Panc1 (cell line): ENCODE measurements at places on chromosomes 3 and 15. TPM values are rescaled to one million over a fixed set of nuclear protein-coding genes. Genes with fewer than 3 reads are reported as not detected.

Gene LSMEM2
- not detected for total RNA-seq

Gene DENND6A
- 18.1 TPM for total RNA-seq

DNA sequence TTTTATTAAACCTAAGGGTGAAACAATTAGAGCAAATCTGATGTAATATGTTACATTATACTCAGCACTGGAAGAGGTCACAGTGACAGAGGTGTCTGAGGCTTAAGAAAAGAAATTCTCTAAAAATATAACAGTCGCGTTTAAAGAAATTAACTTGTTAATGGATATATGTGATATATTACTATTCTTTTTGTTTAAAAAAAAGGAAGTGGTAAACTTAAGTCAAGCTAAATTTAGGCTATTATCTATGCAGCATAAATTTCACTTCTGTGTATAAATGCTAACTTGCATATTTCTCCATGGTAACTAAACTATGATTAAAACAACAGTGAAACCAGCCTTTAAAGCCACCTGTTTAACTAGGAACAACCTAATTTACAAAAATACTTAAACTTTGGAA, 191.3 kb downstream of the FOXP1 start:
- DNase-seq: no peak

Gene IQSEC1
- 28.4 TPM for total RNA-seq

DNA sequence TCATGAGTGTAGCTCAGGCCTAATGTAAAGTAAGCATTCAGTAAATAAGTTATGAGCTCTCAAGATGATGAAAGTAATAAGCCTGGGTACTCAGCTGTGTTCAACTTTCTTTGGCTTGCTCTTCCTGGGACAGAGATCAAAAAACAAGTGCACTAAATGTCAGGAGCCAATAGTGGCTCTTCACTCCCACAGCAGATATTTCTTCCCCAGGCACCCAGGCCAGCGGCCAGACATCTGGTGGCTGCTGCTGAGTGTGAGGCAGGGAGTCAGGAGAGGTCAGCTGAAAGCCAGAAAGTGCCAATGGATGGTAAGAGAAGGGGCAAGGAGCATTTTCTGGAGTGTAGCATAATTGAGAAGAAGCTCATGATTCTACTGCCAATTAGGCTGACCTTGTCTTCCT, 18.2 kb upstream of the ITGA11 start:
- DNase-seq: no peak

Gene SLC22A13
- 0.33 TPM for total RNA-seq

Gene DISP2
- total RNA-seq: 10.0 TPM

- DNase-seq: no peak
Observed at GRCh38 chr3:94524102-94524919, 461.4 kb downstream of the NSUN3 start.

- DNase-seq: no peak
Observed at GRCh38 chr15:46732060-46732459, 985.2 kb upstream of the SEMA6D start.

- DNase-seq: no peak
Observed at GRCh38 chr3:128188956-128189355, 35.7 kb downstream of the EEFSEC start.

Gene PLA2G4E
- not detected for total RNA-seq

Gene ZNF770
- total RNA-seq: 43.0 TPM

DNA sequence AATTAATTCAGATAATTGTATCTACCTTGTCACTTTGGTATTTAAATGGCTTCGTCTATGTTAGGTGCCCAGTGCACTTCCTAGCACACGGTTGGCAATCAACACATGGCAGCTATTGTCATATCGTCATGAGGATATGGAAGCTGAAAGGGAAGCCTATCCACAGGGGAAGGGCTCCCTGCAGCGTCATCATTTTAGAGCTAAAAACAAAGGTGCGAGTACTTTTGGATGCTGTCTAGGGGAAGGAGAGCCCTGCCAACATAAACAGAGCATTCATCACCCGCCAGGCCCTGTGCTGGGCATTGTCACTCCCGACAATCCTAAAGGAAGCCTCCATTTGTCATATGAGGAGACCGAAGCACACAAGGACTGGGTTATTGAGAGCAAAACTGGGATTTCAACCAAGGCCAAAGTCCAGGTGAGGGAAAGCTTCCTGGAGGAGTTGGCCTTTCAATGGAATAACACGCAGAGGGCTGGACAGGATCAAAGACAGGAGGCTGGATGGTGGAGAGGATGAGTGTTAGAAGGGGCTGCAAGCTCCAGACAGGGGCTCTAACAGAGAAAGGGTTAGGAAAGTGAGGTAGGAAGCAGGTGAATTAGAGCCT, 8.0 kb upstream of the PARL start:
- DNase-seq: no peak

- DNase-seq: no peak
Observed at GRCh38 chr3:171172070-171172469, 145.6 kb upstream of the SLC2A2 start.

Gene TM4SF1
- total RNA-seq: 1,063 TPM

DNA sequence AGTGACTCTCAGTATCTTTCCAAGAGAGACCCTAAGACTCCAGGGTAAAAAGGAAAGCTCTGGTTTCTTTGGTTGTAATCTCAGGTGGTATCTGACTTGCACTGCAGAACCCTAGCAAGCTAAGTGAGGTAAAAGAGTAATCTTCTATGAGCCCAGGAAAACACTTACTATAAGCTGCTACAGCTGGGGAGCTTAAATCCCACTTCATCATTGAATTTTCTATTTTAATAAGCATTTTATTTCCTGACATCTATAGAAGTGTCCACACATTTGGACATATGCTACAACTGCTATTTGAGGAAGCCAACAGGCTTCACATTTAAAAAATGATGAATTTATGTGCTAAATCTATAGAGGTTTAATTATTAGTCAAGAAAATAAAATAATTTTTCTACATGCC, 73.1 kb upstream of the GUCA1C start:
- no peak for DNase-seq

DNA sequence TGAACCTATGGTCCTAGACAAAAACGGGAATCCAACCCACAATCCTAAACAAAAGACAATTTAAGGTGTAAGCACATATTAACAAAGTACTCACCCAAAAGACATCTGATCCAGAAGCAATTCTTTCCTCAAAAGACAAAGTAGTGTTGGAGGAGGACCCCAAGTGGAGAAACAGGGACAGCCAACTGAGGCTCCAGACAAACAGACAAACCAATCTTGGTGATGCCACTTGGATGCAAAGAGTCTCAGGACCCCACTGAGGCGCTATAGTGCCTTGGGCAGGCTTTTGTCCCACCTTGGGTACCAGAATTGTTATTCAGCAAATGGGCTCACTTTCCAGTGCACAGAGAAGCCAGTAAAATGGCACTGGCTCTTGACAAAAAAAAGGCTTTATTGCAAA, 613.8 kb downstream of the DIPK2A start:
- DNase-seq: no peak

DNA sequence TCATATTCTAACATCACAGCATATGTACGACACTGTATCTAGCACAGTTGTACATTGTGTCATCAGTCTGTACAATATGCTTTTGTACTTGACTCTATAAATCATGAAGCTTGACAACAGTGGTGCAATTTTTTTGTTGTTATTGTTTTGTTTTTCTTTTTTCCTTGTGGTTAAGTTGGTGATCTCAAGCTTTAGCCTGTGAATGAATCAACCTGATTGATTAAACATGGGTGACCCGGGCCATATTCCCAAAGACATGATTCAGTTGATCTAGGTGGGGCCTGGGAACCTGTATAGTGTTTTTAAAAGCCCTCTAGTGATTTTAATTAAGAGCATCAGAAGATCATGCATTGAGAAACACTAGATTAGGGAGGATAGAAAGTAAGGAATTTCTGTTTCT, 101.8 kb upstream of the AADACL2 start:
- no peak for DNase-seq

Gene HDC
- not detected for total RNA-seq

- no peak for DNase-seq
Observed at GRCh38 chr3:169195672-169196071, 467.8 kb downstream of the MECOM start.

Gene BFSP2
- 0.67 TPM for total RNA-seq

DNA sequence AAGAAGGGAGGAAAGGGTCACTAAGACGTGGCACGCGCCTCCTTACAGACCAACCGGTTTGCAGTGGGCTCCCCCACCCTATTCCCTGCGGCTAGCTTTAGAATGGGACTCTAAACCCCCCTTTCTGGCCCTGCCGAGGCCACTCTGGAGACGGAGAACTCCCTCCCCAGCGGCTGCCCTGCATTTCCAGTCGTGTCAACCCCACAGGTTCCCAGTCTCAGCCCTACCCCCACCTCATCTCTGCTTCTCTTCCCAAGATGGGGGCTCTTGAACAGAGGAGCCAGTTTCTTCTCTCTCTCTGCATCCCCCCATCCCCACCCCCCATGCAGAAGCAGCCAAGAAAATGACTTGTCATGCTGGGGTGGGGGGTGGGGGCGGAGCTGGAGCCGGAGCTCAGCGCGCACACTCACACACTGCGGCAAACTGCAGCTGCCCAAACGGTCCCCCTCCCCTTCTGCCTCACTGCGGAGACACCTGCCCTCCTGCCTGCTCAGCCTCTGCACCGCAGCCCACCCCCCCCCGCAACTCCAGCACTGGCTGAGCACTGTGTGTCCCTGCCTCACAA, 871 bp downstream of the MAP1A start:
- no peak for DNase-seq

Gene MFSD1
- 50.7 TPM for total RNA-seq

- no peak for DNase-seq
Observed at GRCh38 chr3:136802481-136802996, 16.4 kb upstream of the SLC35G2 start.

DNA sequence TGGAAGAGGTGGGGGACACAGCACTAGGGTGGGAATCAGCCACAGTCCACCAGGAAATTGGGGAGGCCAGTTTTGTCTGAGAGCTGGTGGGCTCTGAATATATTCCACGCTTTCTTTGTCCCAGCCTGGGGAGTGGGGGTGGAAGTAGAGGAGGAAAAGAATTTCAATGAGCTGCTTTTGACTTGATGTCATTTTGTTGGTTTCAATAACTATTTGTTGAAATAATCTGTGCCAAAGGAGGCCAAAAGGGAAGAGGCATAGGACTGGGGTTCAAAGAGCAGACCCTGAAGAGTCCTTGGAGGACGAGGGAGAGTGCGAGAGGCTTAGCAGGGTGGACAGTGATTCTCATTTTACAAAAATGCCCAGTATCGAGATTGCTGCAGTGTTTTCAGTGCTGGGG, 262.3 kb downstream of the SHQ1 start:
- no peak for DNase-seq

DNA sequence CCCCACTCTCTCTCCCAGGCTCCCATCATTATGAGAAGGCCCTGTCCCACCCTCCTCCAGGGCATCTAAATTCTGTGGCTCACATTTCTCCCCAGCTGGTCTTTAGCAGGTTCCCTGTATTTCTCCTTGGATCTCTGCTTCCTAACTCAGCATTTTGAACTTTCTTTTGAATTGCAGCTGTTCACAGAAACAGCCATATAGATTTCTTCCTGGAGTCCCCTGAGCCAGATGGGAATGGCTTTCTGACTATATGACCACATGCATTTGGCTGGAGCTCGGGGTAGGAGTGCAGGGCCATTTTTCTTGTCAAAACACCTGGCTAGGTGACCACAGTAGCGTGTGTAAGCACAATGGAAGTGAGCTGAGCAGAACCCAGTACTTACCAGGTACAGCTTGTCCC, 22.0 kb downstream of the RBP2 start:
- no peak for DNase-seq

- no peak for DNase-seq
Observed at GRCh38 chr3:127354761-127355160, 66.9 kb upstream of the PRR20G start.

DNA sequence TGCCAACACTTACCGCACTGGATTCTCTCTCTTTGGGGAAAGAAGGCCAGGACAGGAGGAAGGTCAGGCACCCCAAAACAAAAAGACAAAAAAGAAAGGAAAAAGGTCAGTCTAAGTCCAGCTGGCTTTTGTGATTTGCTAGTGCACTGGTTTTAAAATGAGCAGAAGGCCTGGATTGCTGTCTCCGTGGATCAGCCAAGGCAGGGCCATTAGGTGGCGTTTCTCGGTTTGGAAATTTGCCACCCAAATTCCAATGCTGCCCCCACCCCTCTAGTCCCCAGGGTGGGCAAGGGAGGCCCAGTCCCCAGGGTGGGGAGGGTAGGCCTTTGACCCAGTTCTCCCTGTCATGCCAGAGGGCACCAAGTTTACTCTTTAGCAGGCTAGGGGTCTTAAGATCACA, 33.3 kb downstream of the TLE3 start:
- DNase-seq: no peak

DNA sequence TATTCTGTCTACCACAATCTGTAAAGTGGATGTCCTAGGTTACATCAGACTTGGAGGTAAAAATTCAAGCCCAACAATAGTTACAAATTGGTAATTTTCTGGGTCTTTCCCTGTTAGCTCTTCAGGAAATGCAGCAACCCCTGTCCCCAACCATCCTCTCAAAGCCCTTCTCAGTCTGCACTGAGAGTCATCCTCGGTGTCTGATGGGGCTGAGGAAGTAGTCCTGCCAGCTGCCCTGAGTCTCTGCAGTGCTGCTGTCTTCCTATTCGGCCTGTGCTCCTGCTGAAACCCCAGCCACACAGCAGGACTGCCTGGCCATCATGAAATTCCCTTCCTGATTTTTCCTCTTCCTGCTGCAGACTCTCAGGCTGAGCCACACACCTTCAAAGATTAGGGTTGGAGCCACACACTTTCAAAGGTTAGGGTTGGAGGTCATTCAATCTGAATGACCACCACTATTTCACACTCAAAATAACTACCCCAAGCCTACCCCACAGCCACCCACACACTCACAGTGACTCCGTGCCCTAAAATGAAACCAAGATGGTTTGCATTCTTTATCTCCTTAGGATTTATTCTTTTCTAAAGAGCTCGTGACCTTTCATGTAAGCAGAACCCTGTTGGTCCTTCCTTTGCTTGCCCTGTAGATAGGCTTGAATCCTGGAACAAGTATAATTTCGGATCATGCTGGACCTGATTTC, 17.6 kb downstream of the TRIM42 start:
- no peak for DNase-seq

Gene P2RY14
- total RNA-seq: not detected

Gene NRROS
- 8.8 TPM for total RNA-seq

Gene TMC3
- not detected for total RNA-seq

Gene ZBBX
- not detected for total RNA-seq

Gene CAMK1
- total RNA-seq: 9.7 TPM

Gene PIERCE2
- 2.8 TPM for total RNA-seq

DNA sequence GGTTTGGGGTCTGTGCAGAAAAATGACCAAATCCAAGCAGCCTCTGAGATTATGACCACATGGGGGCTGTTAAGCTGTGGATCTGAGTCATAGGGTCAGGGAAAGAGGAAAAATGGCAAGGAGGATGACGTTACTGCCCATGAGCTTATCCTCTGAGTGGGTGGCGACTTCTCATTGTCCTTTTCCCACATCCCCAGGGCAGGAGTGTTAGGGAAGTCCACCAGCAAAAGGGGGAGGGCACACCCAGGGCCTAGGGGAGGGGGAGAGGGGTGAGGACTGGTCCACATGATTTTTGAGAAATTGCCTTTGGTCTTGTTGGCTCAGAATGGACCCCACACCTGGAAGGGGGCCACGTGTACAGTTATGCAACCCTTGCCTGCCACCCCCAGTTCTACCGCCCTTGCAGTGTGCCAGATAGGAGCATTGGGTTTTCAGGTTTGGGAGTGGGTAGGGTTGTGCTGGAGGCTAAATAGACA, 2.6 kb downstream of the CD276 start:
- DNase-seq: no peak

Gene ULK4
- total RNA-seq: 14.3 TPM

Gene CACNA2D2
- 0.59 TPM for total RNA-seq

- DNase-seq: no peak
Observed at GRCh38 chr15:45386974-45387373, 8.6 kb upstream of the GATM start.

GRCh38 chr15:90232941-90233386, 777 bp downstream of the CIB1 start:
- DNase-seq: no peak
